ENCODE measurements at places on chromosomes 3 and 15.
A peak's percentile ranks its signal among the peaks of the same experiment; 100 is the strongest.

- DNase-seq = no peak
Observed at GRCh38 chr3:100647657-100648056, 38.3 kb downstream of the ADGRG7 start.

DNA sequence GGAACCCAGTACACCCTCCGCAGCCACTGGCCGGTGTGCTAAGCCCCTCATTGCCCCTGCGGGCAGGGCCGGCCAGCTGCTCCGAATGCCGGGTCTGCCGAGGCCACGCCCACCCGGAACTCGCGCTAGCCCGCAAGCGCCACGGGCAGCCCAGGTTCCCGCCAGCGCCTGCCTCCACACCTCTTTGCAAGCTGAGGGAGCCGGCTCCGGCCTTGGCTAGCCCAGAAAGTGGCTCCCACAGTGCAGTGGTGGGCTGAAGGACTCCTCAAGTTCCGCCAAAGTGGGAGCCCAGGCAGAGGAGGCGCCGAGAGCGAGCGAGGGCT is 81.4 kb upstream of the BCHE start:
- DNase-seq = no peak

DNA sequence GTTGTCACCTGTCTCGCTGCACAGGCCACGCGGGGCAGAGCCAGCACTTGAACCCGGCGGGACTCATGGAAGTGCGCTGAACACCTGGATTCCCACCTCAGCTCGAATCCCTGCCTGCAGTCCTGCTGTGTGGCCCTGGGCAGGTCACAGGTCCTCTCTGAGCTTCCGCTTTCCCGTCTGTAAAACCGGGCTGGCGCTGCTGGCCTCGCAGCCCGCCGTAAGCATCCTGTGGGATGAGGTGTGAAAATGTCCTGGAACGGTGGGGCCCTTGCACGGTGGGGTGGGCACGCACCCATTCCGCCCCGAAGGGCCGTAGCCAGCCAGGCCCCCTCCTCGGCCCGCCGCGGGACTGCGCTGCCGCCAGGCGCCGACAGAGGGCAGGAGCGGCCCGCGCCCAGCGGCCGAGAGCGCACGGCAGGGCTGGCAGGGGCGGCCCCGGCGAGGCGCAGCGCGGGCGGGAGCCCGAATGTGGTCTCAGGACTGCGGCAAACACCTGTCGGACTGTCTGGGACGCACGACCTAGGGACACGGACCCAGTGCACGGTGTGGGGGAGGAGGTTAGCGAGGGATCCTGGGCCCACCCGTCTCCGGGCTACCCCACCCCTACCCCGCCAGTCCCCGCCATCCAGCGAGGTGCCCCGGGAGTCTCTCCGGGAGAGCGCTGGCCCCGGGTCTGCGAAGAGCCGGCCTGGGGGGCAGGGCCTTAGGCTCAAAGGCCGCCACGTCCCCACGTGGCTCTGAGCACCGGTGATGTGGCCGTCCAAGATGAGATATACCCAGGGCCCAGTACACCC is 40.4 kb downstream of the DNAJB8 start:
- DNase-seq = peak; percentile 96

- no peak for DNase-seq
Observed at GRCh38 chr15:72850833-72851232, 67.3 kb upstream of the ADPGK start.

DNA sequence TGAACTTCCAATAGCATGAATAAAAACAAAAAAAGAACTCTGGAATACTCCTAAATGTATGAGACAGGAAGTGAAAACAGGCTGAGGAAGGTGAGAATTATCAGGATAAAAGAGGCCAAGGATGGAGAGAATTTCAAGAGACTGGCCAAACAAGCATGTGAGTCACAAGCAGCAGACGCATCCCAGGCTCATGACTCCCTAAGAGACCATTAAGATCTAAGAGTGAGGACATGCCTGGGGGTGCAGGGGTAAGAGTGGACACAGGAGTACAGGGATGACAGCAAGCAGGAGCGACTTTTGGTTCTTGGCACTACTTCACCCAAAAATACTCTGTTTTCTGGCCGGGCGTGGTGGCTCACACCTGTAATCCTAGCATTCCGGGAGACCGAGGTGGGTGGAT is 7.1 kb downstream of the SCAMP2 start:
- DNase-seq = no peak

DNA sequence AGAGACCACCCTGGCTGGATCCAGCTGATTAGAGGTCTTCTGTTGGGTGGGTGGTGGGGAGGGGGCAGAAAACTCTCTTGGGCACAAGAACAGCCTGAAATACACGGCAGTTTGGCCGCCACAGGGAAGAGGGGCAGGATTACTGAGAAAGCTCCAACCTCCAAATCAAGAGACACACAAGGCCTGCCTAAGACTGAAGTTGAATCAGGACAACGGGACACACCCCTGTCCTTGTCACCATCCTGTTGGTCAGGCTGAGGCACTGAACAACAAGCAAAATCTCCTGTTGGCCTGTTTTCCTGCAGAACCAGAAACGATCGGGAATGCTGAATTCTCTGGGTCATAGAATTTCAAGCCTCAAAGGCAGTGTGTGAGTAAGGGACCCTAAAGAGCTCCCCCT is 247.8 kb downstream of the FAM43A start:
- DNase-seq = no peak

DNA sequence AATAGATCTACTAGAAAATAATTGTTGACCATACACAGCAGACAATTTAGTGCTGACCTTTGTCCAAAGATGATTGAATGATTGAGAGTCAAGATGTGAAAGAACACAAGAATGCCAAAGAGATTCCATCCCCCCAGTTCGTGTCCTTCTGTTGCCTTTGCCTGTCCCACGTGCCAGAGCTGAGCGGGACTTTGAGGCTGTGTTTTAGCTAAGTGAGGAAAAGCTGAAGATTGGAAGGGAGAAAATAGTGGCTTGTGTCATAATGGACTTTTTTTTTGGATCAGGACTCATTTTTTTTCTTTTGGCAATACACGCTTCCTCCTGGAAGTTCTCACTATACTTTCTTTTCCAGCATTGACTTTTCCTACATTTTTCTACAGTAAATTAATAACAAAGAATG is 206.6 kb upstream of the MDFIC2 start:
- DNase-seq = no peak

DNA sequence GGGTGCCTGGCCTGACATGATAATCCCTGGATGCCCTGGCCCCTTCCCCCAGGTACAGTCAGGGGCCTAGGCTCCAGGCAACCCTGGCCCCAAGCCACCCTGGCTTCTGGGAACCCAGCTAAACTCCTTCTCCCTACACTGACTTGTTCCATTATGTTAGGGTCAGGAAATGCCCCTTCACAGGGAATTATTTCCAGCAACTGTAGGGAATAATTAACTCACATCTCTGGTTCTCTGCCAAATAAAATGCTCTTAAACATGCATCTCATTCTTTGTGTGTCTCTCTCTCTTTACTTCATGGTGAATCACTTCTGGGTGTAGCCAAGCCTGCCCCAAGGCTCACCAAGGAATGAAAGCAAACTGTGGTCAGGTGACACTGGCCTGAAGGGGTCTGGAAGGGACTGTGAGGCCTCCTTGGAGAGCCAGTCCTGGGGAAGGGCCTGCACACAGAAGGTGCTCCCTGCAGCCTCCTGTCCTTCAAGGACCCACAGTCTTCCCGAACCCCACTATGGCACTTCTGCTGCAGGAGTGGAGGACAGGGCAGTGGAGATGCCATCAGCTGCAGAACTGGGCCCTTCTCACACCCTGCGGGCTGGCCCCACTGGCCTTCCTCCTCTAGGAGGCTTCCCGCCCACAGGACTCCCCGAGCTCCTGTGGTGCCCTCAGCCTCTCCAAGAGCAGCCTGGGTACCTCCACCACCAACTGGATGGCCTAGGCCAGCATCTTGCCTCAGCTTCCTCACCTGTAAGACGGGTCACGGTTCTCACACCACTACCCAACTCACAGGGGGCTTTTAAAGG is 17.6 kb downstream of the TKT start:
- no peak for DNase-seq

All from GM12892 (cell line).